Esophagus squamous epithelium (tissue), 5 donors: ENCODE measurements at places on chromosomes 3 and 15.

DNA sequence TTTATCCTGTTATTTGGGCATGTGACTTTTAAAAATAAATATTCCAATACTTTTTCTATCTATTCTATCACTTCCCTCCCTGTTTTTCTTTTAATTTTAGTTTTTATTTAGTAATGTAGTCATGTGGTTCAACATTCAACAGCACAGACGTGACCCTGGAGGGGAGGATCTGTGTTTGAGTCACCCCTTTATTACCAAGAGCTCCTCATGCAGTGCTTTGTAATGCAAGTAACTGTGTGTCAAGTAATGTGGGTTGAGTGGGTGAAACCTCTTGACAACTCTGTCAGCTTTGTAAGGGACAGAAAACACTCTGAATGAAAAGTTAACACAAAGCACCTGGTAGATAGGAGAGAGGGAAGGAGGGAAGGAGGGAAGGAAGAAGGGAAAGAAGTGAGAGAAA lies 89.7 kb upstream of the FGF12 start:
- DNase-seq, result no peak

DNA sequence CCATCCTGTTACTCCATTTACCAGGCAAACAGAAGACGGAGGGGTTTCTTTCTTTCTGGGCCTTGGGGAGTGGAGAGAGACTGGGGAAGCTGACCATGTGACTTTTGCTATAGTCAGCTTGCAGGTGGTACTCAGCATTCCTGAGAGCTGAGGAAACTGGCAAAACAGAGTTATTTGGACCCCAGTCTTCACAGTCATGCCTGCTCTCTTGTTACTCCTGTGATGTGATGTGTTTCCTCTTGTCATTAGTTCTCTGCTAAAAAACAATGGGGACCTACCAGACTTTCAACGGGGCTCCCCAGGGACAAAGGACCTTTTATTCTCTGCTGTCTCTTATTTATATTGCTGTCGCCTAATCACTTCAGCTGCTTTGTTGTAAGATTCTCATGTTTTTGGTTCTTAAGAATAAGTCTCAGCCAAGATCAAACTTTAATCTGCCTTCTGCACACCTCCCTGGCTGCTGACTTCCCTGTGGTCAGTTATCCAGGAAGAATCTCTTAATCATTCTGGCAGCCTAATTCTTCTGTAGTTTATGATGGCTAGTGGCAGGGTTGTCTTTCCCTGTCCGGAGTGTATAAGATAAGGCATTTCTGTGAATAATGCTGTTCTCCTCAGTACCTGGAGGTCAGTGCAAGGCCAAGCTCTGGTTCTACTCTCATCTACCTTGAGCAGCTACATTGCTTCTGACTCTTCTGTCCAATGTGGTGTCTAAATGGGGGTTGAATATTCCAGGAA lies 8.8 kb downstream of the STARD9 start:
- DNase-seq, result no peak

GRCh38 chr3:192188218-192188835 lies 539.0 kb downstream of the FGF12 start:
- DNase-seq, result no peak

- DNase-seq, result no peak
Observed at GRCh38 chr3:63240381-63240902, 37.7 kb upstream of the SYNPR start.

DNA sequence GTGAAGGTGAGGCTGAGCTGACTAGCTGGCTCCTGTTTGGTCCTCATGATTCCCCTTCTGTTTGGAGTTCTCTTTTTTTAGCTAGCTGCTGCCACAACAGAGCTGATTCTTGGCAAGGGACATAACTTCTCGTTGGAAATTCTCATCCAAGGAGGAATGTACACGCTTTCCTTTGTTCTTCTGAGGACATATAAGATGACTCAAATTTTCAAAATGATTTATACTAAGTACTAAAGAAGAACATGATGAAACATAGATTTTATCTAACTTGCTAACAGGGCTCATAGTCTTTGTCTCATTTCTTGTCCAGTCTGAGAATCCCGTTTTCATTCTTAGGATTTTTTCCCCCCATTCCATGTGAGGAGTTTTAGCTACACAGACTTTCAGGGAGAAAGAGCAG lies 2.9 kb upstream of the TFG start:
- DNase-seq, result no peak

GRCh38 chr3:168684519-168684918 lies 588.8 kb upstream of the GOLIM4 start:
- no peak for DNase-seq

DNA sequence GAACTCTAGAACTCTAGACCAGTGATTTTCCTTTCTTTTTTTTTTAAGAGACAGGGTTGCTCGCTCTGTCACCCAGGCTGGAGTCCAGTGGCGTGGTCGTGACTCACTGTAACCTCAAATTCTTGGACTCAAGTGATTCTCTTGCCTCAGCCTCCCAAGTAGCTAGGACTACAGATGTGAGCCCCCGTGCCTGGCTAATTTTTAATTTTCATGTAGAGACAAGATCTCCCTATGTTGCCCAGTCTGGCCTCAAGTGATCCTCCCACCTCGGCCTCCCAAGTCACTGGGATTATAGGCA lies 359.6 kb downstream of the SHQ1 start:
- no peak for DNase-seq

DNA sequence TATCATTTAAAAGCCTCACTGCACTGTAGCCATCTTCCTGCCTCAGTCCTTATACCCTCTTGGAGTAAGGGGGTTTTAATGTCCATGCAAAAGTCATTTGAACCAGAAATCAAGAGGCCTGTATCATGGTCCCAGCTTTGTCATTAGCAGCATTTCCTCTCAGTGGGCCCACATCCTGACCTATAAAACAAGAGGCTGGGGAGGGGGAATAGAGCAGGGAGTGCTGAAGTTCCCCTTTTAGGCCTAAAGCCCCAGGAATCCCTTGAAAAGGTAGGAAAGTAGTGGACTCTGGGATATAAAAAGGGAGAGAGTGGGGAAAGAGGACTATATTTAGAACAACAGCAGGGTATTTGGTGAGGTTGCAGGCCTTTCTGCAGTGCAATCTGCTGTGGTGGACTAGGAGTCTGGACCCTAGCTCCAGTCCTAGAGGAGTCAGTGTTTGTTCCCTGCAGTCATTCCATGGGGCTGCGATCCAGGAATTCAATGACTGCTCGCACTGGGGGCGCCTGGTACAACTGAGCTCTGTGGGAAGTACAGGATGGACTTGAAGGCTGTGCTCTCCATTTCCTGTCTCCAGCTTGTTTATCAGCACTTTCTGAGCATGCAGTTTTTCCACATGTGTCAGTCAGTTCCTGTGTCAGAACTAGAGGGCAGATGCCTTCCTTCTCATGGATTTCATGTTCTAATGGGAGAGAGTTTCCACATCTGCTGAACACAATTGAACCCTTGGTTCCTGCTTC lies 46.8 kb downstream of the PDHB start:
- no peak for DNase-seq

DNA sequence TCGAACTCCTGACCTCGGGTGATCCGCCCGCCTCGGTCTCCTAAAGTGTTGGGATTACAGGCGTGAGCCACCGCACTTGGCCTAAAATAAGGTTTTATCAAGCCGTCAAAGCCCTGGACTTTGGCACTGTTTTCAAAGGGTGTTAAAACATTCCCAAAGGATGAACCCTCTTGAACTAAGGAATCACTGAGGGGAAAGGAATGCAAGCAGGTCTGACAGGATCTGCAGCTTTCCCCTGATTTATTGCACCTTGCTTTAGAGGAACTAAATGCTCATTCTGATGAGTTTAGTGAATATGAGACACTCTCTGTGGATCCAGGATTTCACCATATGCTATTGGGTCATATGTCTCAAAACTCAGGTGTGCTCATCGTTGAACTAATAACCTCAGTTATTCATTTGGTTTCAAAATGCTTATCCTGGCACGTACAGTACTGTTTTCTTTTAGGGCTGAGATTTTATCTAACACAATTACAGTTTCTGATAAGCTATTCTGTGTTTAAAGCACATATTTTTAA lies 63.0 kb upstream of the TSC22D2 start:
- DNase-seq, result no peak

DNA sequence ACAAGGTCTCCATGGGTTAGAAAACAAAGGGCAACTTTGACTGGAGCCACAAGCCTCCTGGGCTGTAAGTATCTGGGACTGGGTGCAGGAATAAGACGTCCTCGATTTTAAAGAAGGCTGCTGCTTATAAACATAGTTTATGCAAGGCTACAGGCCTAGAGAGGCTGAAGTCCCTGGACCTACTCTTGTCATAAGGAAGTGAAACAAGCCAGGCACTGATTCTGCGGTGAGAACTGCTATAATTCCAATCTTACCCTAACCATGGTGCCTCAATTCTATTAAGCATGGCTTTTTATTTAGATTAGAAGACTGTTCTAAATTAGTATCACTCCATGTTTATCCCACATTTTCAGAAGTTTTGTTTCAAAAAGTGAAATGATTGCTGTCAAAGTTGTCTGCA lies 777.6 kb downstream of the PLOD2 start:
- DNase-seq, result no peak

DNA sequence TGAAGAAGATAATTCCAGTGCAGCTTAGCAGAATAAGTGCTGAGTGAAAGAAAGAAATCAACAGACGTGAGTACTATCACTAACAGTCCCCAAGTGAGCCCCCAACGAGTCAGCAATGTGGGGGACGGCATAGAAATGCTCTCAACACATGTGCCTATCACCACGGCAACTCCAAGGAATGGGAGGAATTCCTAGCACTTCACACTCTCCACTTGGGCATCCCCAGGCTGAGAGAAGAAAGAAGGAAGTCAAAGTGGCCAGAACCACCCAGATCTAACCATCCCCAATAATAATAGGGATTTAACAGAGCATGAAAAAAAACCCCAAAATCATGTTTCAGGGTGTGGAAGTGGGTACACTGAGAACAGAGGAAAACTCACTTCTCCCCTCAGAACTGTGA lies 29.3 kb upstream of the CPNE4 start:
- DNase-seq, result no peak

DNA sequence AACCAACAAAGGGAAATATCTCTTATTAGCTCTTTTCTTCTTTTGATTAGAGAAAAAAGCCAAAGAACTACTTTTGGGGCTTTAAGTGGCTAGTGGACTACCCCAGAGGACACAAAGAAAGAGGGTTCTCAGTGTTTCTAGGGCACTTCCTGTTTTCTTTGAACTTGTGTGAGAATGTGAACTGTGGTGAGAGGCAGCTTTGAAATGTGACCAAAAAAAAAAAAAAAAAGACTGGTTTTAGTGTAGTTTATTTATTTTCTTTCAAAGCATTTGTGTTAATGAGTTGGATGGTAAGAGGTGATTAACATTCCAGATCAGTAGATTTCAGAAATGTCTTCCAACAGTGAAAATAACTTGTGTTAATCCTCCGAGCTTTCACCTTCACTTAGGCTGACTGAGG lies 32.4 kb downstream of the SELENOT start:
- DNase-seq, result no peak

DNA sequence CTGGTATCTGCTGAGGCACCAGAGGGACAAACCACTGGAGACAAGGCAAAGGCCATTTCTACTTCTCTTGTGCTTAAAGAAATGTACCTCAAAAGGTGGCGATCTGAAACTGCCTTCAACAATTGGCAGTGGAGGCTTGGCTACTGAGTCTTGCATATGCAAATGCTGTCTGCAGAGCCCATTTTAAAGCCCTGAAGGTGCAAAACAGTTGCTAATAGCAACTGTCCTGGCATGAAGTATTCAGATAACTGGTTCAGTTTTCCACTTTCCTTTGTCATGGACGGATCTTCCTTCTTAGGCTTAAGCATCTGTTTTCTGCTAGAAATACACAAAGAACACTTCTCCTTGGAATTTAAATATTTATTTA lies 71.4 kb upstream of the PSMD6 start:
- no peak for DNase-seq

DNA sequence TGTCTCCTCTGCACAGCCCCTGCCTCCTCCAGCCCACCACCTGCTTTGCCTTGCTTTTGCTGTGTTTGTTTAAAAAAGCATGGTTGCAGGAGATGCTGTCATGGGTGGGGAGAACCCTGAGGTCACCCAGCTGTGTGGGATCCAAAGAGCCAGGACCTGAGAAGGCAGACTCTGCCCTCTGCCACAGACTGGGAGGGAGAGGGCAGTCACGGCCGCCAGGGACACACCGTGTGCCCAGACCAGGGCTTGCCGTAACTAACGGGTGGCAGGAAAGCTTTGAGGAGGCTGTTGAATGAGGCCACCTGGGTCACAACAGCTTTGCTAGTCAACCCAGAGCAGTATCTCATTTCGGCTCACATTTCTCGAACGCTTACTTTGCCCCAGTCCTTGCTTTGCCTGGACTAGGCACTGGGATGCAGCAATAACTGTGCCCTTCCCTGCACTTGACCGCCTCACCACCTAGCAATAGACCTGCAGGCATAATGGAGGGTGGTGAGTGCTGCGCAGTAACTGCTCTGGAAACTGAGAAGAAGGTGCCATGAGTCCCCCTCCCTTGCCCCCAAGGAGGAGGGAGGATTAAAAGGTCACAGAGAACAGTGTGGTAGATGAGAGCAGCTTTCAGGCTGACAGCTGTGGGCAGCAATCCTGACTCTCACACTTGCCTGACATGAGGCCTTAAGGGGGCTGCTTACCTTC lies 55.0 kb upstream of the CTDSPL start:
- no peak for DNase-seq

DNA sequence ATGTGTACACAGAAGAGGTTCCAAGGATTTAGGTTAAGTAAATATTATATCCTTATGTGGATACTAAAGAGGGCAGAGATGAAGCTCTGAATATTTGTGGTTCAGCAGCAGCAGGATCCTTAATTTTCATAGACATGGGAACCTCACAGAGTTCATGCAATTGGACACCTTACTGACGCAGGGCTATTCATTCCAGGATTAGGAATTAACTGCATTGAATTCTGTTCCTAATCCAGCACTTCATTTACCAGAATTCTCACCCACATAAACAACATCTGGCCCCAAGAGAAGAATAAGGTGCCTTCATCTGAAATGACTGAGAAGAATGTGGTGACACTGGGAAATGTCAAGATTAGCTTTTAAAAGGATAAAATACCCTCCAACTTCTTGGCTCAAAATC lies 62.4 kb downstream of the ADAMTS9 start:
- no peak for DNase-seq

DNA sequence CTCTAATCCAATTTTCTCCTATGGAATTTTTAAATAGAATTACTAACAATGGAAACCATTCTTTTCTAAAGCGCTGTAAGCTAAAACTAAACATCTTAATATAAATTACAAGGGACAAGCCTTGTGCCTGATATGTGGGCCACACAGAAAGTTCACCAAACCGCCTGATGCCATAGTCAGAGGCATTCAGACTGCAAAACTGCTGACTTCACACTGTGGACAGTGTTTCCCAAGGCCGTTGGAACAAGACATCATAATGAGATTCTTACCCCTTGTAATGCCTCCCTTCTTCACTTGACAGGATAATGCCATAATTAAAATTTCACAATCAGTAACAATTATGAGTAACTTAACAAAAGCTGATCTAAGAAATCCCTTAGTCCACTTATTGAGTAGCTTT lies 14.9 kb downstream of the SH3GL3 start:
- DNase-seq, result no peak

DNA sequence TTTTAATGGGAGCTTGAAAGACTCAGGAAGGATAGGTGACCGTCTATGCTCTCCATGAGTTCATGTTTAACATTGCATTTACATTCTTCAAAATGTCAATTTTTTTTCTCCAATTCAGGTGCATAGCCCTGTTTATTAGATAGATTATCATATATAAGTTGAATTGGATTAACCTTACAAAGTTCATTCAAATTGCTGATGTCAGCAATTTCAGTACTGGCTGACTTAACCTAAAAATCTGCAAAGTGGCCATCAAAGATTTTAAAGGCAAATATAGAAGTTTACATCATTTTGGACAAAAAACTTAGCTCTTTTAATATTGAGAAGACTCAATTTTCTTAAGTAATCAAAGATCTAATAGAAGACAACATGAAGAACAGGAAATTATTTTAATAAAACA lies 57.8 kb downstream of the MINDY4B start:
- no peak for DNase-seq

GRCh38 chr15:43517354-43518196 lies at the start of gene MAP1A:
Gene MAP1A, plus strand, starts transcription at chr15:43517608. Its CDS starts 3,866 bp downstream, at chr15:43521474.
- no peak for DNase-seq
